Temporal lobe (tissue), 4 donors: ENCODE measurements at places on chromosomes 6 and 20. TPM values are rescaled to one million over a fixed set of nuclear protein-coding genes. Genes with fewer than 3 reads are reported as not detected.

The SNTA1 gene
- 10.6 TPM for total RNA-seq

The SLC17A3 gene
- not detected for total RNA-seq

The OPN5 gene
- not detected for total RNA-seq

The WFDC10B gene
- total RNA-seq: not detected

The TNFRSF6B gene
- total RNA-seq: 0.49 TPM

The CFB gene
- 0.49 TPM for total RNA-seq

The CNPY3 gene
- 18.2 TPM for total RNA-seq

The PTCRA gene
- not detected for total RNA-seq

The CSTF1 gene
- 21.1 TPM for total RNA-seq

The ZNF831 gene
- under 0.01 TPM for total RNA-seq

The CRISP3 gene
- total RNA-seq: not detected

The LY6G5C gene
- total RNA-seq: 1.2 TPM

The CDKAL1 gene
- 31.0 TPM for total RNA-seq

The TMC2 gene
- 3.4 TPM for total RNA-seq

The MAS1 gene
- 0.25 TPM for total RNA-seq

The C20orf144 gene
- not detected for total RNA-seq

The FILIP1 gene
- 1.5 TPM for total RNA-seq

The CST1 gene
- not detected for total RNA-seq

The FAM217B gene
- total RNA-seq: 24.6 TPM

The TMEM244 gene
- total RNA-seq: 1.2 TPM

The C6orf47 gene
- 11.6 TPM for total RNA-seq

The WFDC12 gene
- not detected for total RNA-seq

The SRMS gene
- not detected for total RNA-seq

The BTNL2 gene
- not detected for total RNA-seq

The C6orf15 gene
- not detected for total RNA-seq

The PPIL6 gene
- 21.1 TPM for total RNA-seq

The RHAG gene
- 0.49 TPM for total RNA-seq

The RAE1 gene
- total RNA-seq: 30.0 TPM

The PSORS1C1 gene
- not detected for total RNA-seq

The PRDM1 gene
- total RNA-seq: 1.7 TPM
